DMS 273 treated with DMSO at 0.1 percent for 48 hours (cell line): ENCODE measurements at places on chromosomes 7 and 10.

- no peak for DNase-seq
Observed at GRCh38 chr10:130429809-130430208, 293.6 kb downstream of the GLRX3 start.

DNA sequence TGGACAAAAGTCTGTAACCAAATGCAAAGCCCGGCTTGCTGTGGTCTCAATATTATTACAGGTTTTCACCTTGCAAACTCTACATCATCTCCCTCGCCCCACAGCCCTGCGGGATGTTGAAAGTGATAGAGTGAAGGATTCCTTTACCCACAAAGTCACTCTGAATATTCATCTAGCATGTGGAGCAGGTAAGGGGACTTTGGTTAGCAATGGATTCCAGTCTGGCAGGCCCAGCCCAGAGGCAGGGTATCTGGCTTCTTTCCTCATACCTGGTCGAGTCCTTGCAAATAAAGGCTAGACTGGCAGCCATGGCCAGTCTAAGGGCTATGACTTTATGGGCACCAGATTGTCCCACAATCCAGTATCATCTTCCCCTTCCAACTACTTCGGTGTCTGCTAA lies 3.2 kb downstream of the TAS2R40 start:
- no peak for DNase-seq

DNA sequence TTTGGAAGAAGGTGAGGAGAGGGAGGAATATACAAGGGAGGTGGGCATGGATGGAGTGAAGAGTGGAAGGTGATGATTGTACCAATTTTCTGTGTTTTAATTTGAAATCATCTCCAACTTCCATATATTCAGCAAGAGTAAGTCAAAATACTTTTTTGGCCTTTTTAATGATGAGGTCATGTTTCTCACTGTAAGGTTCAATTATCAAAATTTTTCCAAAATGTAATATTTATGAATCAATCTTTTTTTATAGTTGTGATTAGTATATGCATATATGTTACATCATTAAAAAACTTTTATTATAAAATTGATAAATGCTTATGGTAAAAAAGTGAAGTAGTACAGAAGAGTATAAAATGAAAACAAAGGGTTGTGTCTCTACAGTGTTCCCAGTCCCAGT lies 40.7 kb downstream of the PRKAR2B start:
- no peak for DNase-seq

GRCh38 chr10:69866688-69867461 lies 65.2 kb downstream of the COL13A1 start:
- no peak for DNase-seq

DNA sequence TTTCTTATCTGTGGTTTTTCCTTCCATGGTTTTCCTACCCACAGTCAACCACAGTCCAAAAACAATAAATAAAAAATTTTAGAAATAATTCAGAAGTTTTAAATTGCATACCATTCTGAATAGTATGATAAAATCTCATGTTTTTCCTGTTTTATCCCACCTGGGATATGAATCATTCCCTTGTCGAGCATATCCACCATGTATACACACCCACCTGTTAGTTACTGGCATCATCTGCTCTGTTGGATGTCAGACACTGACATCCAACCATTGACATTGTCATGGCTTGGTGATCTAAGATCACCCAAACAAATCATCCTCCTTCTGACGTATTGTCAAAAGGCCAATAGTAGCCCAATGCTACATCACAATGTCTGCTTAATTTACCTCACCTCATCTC lies 749.8 kb downstream of the TNS3 start:
- no peak for DNase-seq

- no peak for DNase-seq
Observed at GRCh38 chr10:115167751-115168150, 74.6 kb downstream of the ATRNL1 start.

DNA sequence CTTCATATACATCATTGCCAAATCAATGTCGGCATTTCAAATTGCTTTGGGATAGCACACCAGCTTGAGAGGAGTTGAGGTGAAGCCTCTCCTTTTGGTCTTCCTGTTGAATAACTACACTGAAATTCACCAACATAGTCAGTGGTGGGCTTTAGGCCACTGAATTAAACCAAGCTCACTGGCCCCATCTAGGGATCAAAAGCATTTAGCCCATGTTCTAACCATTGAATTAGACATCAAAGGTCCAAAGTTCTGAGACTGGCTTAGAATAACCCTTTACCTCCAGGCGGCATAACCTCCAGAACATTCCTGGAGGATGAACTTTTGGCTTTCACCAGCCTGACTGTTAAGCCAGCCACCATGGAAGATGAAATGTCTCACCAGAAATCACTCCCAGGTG lies 54.6 kb downstream of the BPGM start:
- no peak for DNase-seq

DNA sequence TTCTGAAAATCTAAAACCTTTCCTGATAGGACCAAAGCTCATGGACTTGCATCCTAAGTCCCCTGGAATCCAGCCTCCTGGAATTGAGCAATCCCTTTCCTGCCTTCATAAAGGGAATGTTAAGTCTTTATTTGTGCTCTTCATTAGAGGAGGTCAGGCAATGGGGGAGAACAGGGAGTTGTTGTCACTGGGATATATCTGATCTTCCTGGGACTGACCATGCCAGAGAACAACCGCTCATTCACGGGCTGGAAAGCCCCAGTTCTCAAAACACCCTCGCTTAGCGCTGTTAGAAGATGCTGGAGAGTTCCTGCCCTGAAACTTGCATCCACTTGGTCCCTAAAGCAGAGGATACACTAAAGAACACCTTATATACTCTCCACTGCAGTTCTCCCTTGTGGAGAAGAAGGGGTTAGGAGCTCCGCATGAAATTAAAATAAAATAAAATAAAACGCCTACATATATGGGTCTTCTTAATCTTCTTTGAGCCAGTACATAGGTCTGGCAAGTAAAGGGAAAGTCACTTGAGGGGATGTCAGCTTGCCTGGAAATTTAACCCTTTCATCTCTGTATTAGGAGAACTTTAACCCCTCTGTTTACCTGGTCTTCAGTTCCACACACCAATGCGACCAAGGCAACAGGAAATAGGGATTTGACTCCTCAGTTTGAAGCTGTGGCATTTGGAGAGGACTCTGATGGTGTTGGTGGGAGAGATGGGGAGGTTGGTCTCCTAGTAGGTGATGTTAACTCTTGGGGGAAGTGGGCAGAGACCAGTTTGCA lies 1.2 kb downstream of the SORCS1 start:
- DNase-seq, result no peak

DNA sequence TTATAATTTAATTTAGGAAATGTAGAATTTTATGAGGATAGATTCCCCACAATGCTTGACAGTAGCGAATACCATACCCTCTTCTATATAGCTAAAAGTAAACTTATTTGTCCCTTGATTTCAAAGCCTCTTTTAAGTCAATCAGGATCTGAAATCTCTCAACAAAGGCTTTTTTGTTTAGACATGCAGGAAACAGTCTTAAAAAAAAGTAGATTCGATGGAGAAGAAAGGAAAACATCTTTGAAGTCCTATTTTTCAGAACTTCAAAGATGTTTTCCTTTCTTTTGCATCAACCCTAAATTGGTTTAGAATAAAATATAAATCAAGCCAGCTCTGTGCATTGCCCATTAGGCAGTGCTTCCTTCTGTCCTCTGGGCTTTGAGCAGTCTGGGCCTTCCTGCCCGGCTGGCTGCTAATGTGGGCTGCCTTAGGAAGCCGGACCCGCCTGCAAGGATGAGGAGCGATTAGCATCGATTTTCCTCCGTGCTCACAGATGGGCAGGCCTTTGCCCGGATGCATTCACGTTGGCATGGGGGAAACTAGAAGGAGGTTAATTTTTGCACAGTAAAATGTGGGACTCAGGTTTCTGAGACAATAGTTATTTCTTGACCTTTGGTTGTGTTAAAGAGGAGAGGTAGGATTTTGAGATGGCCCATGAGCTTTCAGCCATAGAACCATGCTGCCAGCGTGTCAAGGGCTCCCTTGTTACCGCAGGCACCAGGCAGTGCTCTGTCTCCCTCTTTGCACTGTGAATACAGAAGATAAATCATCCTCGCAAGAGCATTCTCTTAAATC lies 15.5 kb downstream of the MSRB2 start:
- no peak for DNase-seq

DNA sequence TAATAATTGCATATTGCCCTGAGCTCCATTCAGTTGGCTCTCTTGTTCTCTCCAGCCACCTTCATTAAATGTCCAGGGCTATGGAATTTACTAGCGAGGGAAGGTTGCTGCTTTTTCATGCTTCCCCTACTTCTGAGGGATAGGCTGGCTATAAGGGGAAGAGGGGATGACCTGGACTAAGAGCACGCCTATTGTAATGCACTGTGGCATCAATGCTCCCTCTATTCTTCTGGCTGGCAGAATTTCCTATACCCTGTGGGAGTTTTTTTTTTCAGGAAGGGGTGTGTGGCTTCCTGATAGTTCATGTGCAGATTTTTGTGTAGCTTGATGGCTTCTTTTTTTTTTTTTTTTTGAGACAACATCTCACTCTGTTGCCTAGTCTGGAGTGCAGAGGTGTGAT lies 155.8 kb downstream of the SND1 start:
- DNase-seq, result no peak

DNA sequence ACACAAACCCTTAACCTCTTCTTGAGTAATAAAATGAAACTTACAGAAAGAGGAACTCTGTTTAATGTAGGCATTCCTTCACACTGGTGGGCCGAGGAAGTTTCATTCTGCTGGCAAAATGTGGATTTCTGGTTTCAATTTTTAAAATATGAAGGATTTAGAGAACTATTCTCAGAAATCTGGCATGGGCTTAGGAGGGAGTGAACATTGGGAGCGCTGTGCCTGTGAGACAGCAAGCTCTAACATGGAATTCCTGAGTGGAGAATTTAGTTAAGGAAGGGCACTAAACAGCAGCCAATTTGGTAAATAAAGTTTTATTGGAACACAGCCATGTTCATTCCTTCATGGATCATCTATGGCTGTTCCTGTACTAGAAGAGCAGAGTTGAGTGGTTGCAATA lies 751.8 kb upstream of the IGFBP3 start:
- no peak for DNase-seq

- DNase-seq, result no peak
Observed at GRCh38 chr7:107661081-107661864, 645 bp downstream of the SLC26A4 start.

- DNase-seq, result no peak
Observed at GRCh38 chr7:148108381-148108780, 482.2 kb upstream of the C7orf33 start.

DNA sequence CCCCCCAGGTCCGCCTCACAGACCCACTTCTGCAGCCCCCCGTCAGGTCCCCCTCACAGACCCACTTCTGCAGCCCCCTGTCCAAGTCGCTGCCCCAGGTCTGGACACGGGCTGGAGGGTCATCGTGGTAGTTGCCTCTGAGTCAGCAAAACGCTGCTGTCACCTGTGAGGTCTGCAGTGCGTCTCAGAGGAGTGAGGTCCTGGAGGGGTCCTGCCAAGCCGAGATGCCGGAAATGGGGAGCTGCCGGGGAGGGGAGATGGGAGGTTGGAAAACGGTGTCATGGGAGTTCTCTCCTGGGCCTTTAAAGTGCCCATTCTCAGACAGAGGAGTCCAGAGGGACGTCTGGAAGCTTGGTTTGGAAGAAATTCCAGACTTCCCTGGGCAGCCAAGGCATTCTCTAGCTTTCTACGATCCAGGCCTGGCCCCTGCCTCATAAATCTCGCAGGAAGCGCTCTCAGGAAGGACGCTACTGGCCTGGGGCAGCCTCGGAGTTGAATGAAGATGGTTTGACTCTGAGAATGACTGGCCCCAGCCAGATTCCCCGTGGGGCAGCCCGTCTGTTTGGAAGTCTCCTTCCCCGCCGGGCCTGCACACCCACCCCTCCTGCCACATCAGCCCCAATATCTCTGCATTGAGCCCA lies 38.7 kb downstream of the CALML3 start:
- DNase-seq, result no peak

DNA sequence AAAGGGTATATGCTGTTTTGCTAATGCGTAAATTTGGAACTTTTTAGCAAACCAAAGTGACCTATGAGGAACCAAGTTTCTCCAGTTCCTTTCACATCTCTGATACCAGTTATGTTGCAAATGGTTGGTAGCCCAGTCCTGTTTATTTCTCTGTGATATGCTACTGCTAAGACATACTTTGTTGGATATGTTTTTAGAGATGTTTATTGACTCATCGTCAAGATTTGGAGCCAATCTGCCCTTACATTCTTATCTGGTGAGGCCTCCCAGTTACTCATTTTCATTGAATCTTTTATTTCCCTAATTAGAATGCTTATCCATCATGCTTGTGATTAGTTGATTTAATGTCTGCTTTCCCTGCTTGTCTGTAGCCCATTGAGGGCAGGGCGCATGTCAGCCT lies 58.9 kb downstream of the LRGUK start:
- DNase-seq, result no peak

- DNase-seq, result no peak
Observed at GRCh38 chr10:22500656-22501340, 155.5 kb downstream of the SPAG6 start.

- DNase-seq, result no peak
Observed at GRCh38 chr7:84149573-84149972, 45.0 kb downstream of the SEMA3A start.

GRCh38 chr10:27815261-27815660 lies 69.6 kb upstream of the MKX start:
- DNase-seq, result no peak

DNA sequence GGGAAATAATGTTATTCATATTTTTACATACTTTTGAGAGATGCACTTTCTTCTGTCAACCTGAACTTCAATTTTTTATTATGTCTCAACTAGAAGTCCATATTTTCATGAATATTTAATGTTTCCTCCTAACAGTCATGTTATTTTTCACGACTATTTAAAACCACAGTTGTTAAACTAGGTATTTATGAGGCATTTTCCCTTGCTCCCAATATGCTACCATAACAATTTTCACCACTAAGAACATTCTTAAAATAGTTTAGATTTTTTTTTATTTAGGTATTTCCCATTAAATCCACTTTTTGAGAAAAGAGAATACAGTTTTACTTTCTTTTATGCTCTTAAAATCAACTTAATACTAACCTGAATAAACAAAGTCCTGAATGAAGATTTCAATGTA lies 89.4 kb downstream of the JAZF1 start:
- DNase-seq, result no peak

DNA sequence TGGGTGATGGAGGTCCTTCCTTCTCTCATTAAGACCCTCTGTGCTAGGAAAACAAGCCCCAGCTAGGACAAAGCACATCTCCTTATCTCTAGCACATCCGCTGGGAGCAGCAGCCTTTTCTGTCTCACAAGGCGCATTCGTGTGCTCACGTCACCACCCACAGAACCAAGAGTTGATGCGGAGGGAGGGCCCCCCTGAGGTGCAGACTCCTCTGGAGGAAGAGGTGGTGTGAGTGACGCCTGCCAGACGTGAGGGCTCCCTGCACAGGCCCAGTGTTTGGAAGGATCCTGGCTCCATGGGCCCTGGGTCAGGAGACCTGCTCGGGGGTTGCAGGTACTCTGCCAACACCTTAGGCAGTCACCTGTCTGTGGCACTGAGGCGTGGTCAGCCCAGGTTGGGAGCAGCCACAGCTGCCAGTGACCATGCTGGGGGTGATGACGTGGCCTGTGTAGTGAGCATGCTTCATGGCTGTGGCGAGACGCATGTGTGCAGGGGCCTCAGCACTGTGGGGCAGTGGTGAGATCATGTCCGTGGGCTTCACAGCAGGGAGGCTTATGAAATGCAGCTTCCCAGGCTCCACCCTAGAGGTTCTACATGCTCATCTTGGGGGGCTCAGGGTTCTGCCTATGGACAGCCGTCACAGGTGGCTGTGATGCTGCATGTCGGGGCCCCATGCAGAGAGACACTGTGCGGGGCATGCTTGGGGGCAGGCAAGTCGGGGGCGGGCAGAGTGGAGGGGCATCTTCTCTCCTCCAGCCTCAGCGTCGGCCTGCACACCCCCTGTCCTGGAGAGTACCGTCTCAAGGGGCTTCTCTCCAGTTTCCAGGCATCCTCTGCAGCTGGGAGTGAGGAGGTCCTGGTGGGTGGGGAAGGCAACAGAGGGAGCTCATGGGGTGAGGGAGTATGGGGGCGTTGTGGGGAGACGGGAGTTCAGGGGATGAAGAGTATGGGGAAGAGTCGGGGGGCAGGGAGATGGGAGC lies 56.2 kb upstream of the DPYSL4 start:
- no peak for DNase-seq
